ENCODE measurements at places on chromosomes 2 and 18.

DNA sequence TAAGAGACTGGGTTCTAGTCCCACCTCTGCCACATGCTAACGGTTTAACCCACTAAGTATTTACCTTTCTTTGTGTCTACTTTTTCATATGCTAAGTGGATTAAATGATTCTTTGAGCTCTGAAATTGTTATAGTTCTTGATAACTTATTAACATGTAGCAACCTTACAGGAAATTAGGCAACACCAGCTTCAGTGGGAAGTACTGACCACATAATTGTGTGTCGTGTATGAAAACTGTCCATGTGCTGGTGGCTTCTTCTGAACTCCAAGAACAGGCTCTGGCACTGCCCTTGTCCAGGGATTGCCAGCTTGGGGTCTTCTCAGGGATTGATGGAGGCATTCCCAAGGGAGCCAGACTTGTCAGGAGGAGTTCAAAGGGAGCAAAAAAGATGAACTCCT is 427.7 kb downstream of the TGIF1 start:
- H3K4me1 ChIP-seq, result no peaks in the 10 kb centered on the region
- no peak overlapping the region for H3K4me3 ChIP-seq
- H3K27ac ChIP-seq, result no peak overlapping the region
- DNase-seq, result no peak
- H3K36me3 ChIP-seq, result no peaks in the 10 kb centered on the region

GRCh38 chr2:66032226-66032775 is 402.6 kb upstream of the MEIS1 start:
- no peaks in the 10 kb centered on the region for H3K36me3 ChIP-seq
- no peak overlapping the region for H3K27ac ChIP-seq
- H3K4me1 ChIP-seq, result no peaks in the 10 kb centered on the region
- no peak overlapping the region for H3K4me3 ChIP-seq
- H3K27me3 ChIP-seq, result no peaks in the 10 kb centered on the region
- no peak for DNase-seq

- no peak for DNase-seq
- H3K4me3 ChIP-seq, result no peak overlapping the region
- H3K36me3 ChIP-seq, result no peaks in the 10 kb centered on the region
- H3K4me1 ChIP-seq, result peaks cover 6% of the 10 kb centered on the region
- no peak overlapping the region for H3K27ac ChIP-seq
- H3K27me3 ChIP-seq, result peaks cover 4% of the 10 kb centered on the region
Observed at GRCh38 chr2:126932529-126932928, 33.8 kb downstream of the TEX51 start.

- DNase-seq, result peak; percentile 35
- H3K4me3 ChIP-seq, result peak overlapping the region; percentile 27
- peaks cover 24% of the 10 kb centered on the region for H3K36me3 ChIP-seq
- peak overlapping the region; percentile 97 for H3K27ac ChIP-seq
- H3K27me3 ChIP-seq, result no peaks in the 10 kb centered on the region
- H3K4me1 ChIP-seq, result peaks cover 99% of the 10 kb centered on the region
Observed at GRCh38 chr2:105786231-105787230, 41.8 kb downstream of the NCK2 start.

DNA sequence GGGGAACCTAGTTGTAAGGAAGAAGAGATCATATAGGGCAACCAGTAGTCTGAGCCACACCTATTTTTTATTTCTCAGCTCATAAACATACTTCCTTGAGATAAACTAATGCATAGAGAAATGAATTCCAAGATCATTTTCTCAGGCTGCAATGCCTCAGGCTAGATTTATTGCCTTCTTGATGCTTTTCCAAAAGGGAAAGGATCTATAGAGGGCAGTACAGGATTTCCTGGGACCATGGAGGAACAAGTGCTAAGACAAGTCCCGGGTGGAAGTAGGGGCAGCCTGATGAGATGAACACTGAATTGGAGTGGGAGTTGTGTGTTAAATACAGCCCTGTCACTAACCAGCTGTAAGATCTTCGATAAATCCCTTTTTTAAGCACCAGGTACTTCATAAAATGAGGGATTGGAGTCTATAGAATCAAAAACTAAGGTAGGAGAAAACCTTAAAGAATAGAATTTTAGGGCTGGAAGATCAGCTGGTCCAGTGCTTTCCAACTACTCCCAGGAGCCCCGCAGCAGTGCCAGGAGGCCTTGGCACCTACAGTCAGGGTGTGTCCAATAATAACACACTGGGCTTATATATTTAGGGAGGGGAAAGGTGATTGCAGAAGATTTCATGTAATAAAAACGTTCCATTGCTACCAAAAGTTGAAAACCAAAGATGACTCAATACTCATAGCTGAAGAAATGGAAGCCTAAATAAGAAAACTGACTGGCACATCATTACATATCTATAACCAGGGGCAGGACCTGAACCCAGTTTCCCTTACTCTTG is 58.1 kb downstream of the SERTAD2 start:
- H3K27me3 ChIP-seq, result no peaks in the 10 kb centered on the region
- H3K4me3 ChIP-seq, result no peak overlapping the region
- no peak overlapping the region for H3K27ac ChIP-seq

DNA sequence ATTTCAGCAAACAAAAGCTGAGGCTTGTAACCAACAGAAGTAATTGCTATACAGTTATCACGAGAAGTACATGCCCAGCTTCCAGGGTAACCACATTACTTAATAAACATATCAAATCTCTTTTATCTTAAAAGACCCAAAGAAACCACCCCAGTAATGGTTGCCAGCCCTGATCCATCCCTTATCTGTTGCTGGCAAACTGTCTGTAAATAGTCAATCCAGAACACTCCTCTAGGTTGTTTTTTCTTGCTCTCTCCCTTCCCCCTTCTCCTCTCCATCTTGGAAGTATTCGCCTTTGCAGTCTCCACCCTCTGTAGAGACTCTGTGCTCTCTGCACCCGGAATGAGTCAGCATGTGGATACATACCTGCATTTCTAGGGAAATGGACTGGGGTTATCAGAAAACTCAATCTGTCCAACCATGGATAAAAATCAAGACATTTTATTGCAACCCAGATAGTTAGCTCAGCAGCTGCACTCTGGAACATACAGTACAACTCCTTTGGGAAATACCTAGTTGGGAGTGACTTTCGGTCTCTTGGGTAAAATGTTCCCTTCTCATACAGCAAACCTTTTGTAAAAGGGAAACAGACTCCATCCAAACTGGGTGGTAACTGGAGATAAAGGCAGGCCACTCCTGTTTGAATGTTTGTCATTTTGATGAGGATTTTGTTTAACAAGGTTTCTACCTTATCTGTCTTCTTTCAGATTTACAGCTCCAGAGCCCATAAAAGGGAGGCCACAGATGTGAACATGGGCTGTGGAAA is 123.5 kb upstream of the FOSL2 start:
- no peaks in the 10 kb centered on the region for H3K27me3 ChIP-seq
- H3K4me1 ChIP-seq, result peaks cover 19% of the 10 kb centered on the region
- DNase-seq, result no peak
- H3K4me3 ChIP-seq, result no peak overlapping the region
- peaks cover 4% of the 10 kb centered on the region for H3K36me3 ChIP-seq

DNA sequence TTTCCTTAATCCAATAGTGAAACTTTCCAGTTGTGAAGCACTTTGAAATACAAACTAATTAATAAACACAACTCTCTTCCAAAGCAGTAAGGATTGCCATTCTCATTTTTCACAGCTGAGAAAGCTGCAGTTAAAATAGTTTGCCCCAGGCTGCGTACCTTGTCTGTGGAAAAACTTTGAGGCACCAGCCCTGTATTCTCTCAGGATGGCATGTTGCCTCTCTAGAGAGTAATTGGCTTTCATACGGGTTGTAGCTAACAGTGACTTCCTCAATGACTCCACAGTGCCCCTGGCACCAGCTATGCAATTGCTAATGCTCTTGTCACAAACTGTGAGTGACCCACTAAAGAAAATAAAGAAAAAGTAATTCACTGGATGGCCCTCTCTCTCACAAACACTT is 345.7 kb downstream of the MTX2 start:
- no peak for DNase-seq
- peaks cover 30% of the 10 kb centered on the region for H3K27me3 ChIP-seq
- H3K36me3 ChIP-seq, result no peaks in the 10 kb centered on the region

DNA sequence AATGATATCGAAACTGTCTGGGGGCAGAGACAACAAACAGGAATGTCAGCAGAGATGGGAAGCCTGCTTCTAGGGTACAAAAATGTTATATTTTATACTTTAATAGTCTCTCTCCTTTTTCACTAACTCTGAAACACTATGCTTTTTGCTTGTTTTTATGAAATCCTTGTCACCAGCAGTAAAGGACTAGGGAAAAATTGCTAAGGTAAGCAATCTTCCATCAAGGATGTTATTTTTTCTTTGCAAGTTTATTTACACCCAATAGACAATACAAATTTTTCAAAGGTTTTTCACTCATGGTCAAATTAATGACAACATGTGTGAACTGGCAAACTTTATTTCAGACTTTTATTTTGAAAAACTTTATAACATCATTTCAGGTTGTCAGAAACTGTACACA is 1465.9 kb upstream of the NXPH2 start:
- no peaks in the 10 kb centered on the region for H3K36me3 ChIP-seq
- no peak overlapping the region for H3K4me3 ChIP-seq
- H3K27ac ChIP-seq, result no peak overlapping the region

DNA sequence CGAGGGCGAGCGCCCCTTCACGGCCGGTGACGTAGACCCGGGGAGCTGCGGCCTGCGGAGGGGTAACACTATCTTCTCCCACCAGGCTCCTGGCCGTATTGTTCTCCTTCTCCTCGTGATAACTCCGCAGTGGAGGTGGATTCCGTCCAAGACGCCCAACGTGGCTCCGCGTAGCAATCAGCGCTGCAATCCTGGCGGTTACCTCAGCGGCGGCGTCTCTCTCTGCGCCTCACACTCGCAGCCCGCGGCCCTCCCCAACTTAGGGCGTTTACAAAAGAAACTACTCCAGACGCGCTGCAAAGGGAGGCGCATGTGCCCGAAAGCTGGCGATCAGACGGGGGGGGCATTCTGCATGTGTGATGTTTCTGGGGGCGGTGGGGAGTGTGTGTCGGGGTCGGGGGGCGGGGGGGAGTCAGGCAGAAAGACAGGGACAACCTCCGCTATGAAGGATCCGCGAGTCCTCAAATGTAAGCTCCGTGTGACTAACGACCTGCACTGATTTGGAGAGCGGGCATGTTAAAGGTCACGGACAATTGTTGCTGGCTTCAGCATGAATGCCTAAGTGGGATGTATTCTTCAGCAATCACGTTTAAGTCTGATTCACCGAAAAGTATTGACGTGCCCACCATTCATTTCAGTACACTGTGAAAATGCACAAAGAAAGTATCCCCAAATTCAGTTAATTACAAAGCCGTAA is 1.3 kb upstream of the ZNF516 start:
- peaks cover 27% of the 10 kb centered on the region for H3K27me3 ChIP-seq
- peaks cover 3% of the 10 kb centered on the region for H3K36me3 ChIP-seq
- H3K4me1 ChIP-seq, result peaks cover 34% of the 10 kb centered on the region
- H3K4me3 ChIP-seq, result peak overlapping the region; percentile 82
- DNase-seq, result peak; percentile 47

DNA sequence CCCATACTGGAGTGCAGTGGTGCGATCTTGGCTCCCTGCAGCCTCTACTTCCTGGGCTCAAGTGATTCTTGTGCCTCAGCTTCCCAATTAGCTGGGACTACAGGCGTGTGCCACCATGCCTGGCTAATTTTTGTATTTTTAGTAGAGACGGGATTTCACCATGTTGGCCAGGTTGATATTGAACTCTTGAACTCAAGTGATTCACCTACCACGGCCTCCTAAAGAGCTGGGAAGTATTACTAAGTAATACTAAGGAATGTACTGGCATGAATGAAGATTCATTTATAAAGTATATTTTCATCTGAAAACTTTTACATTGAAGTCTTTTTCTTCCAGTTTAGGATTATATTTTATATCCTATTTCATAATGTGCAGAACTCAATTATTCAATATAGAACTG is 38.1 kb downstream of the NUP35 start:
- H3K4me3 ChIP-seq, result no peak overlapping the region
- DNase-seq, result no peak
- no peaks in the 10 kb centered on the region for H3K4me1 ChIP-seq
- no peaks in the 10 kb centered on the region for H3K27me3 ChIP-seq
- H3K36me3 ChIP-seq, result peaks cover 72% of the 10 kb centered on the region
- no peak overlapping the region for H3K27ac ChIP-seq

- peaks cover 3% of the 10 kb centered on the region for H3K4me1 ChIP-seq
- no peak for DNase-seq
- no peaks in the 10 kb centered on the region for H3K27me3 ChIP-seq
- no peak overlapping the region for H3K4me3 ChIP-seq
Observed at GRCh38 chr2:120322329-120322728, 23.6 kb upstream of the INHBB start.

DNA sequence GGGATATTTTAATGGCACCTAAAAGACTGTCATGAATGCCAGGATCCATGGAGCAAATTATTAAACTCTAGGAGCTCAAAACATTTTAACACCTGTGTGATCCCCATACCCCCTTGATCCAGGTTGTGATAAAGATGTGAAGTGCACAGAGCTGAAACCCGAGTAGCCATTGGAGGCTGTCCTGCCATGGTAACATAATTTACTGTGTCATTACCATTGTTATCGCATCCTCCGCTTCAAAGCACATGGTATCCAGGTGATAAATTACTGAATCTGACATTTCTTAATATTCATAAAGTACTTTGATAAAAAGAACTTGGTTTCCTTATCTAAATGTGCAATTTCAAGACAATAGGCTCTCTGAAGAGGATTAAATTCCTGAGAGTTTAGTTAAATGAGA is 109.3 kb downstream of the CHST9 start:
- no peak overlapping the region for H3K27ac ChIP-seq
- no peaks in the 10 kb centered on the region for H3K36me3 ChIP-seq
- no peak for DNase-seq
- H3K27me3 ChIP-seq, result no peaks in the 10 kb centered on the region

DNA sequence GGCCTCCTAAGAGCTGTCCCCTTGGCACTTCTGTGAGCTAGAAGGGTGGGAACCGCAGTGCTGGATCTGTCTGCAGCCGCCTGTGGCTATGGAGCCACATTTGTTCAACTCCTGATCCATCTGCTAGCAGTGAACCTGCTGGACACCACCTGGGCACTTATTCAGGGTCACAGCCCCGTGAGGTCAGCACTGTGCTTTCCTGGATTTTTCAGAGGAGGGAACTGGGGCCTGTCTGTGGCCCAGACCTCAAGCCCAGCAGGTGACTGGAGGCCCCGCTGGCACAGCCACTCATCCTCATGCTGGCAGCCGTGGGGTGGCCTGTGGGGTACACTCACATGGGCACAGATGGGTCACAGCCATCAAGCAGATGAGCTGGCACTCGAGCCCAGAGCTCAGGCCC is 155.3 kb downstream of the TFCP2L1 start:
- no peaks in the 10 kb centered on the region for H3K36me3 ChIP-seq
- DNase-seq, result no peak
- no peaks in the 10 kb centered on the region for H3K4me1 ChIP-seq
- H3K27ac ChIP-seq, result no peak overlapping the region
- no peak overlapping the region for H3K4me3 ChIP-seq

DNA sequence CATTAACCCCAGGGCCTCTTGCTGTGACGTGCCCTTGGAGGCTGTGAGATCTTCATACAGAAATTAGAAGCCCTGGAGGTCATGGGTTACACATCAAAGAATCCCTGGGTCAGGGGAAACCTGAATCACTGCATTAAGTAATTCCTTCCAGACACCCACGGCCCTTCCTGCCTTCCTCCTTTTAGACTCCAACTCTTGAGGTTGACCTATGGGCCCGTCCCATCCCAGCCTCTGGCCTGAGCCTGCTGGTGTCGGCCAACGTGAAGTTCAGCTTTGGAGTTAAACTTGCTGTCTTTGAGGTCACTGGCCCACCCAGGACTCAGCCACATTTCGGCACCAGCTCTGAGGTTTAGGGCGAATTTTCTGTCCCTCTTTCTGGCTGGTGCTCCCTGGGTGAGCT is 198.3 kb downstream of the ACKR3 start:
- no peak overlapping the region for H3K4me3 ChIP-seq
- no peak for DNase-seq
- H3K27ac ChIP-seq, result no peak overlapping the region
- H3K4me1 ChIP-seq, result no peaks in the 10 kb centered on the region
- H3K27me3 ChIP-seq, result peaks cover 5% of the 10 kb centered on the region
- no peaks in the 10 kb centered on the region for H3K36me3 ChIP-seq
